ENCODE measurements at places on chromosomes 3 and 15. TPM values are rescaled to one million over a fixed set of nuclear protein-coding genes. Genes with fewer than 3 reads are reported as not detected.

The GRAMD2A gene
- not detected for total RNA-seq

The GPR87 gene
- not detected for total RNA-seq

DNA sequence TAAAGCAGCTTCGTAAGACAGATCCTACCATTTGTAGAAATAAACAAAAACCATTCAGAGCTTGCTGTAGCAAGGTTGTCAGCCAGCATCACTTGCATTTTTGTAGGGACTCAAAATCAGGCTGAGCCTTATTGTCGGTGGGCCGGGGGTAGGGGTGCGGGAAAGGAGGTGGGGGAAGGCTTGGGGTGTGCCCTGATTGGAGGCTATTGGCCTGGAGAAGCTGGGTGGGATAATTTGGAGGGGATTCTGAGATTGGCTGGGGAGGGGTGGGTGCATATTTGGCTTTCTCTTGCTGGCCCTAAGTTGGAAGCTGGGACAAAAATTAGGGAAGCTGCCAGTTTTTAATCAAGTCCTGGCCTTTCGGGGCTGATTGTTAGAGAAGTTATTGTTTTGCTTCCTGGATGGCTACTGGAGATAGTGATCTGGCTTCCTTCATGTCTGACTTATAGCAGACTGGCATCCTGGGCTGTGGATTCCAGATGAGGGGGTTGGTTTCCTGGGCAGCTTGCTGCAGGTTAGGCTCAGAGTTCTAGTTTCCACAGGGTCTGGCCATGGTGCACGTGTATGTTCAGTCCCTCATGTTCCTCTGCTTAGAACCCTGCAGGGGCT, 22.8 kb downstream of the STOML1 start:
- DNase-seq: no peak

DNA sequence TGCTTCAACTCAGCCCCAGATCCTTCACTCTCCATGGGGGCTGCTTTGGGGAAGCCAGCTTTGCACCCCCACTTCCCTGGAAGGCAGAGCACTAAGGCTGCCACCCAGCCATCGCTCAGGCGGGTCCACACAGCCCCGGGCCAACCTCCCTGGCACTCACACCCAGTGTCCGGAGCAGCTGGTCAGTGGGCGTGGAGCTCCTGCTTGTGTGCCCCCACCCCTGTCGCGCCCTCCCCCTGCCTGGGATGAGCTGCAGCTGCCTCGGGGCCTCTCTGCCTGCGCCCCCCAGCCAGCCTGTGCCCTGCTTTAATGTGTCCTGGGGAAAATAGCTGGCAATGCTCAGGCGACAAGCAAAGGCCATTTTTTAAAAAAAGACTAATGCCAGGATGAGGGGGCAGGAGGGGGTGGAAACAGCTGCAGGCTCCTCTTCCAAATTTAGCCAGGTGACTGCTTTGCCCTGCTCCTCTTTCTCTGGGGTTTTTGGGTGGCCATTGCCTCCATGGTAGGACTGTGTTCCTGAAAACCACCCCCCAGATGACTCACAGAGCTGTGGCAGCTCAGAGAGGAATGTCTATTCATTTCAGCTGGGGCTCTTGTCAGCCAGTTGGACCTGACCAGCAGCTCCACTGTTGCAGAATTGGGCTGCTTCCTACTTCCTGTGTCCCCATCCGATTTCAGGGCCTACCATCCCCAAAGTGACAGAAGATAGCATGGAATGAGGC, 65.0 kb downstream of the CEMIP start:
- no peak for DNase-seq

GRCh38 chr3:48268381-48268935, 27.6 kb downstream of the ZNF589 start:
- no peak for DNase-seq

- peak; percentile 86 for DNase-seq
Measured at GRCh38 chr15:100873029-100873677, 6.5 kb upstream of the ALDH1A3 start.
